ENCODE measurements at places on chromosomes 3 and 15. TPM values are rescaled to one million over a fixed set of nuclear protein-coding genes. Genes with fewer than 3 reads are reported as not detected.

DNA sequence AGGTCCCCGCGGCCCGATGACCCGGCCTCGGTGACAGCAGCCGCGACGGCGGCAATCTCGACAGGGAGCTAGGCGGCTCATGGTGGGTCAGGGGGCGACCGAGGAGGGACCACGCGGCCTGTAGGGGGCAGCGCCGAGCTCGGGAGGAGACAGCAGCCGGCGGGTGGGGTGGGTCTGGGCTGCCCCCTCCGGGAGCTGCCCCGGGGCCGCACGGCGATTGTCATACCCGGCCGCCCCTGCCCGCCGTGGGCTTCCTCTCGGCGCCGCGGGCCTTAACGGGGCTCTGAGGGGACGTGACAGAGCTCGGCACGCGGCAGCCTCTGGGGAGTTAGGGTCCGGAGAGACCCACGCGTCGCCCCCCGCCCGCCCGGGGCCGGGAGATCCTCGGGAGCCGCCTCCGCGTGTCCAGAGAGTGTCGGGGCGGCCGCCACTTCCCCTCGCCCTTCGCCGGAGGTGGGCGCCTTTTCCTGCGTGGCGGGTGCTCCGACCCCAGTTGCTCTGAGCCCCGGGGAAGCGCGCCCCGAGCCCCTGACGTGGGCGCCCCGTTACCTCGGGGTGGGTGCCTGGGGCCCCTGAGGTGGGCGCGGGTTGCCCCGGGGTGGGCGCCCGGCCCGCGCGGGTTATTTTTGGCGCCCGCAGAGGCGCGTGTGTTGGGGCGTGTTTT lies 539 bp upstream of the PLCL2 start:
- DNase-seq, result peak; percentile 62

GRCh38 chr3:195711813-195712534 lies 8.8 kb upstream of the MUC20 start:
- DNase-seq, result no peak

- no peak for DNase-seq
Observed at GRCh38 chr15:48693484-48693883, 48.0 kb upstream of the FBN1 start.

GRCh38 chr3:58419780-58420507 lies 13.7 kb downstream of the PDHB start:
- no peak for DNase-seq

DNA sequence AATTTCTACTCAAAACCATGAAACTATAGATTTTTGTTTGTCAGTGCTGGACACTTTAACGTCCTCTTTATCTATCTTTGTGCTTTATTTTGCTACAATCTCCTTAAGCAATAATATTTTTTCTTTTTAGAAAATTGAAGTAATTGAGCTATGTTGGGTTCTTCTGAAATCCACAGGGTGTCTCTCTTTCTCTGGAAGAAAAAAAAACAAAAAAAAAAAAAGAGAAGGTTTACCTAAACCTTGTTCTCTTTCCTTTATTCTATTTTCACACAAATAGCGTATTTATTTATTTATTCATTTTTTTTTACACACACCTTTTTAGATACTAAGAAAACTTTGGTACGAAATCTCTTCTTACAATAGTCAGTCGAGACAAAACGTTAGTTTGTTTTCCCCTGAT lies 601.0 kb downstream of the EDEM1 start:
- DNase-seq, result no peak

Gene CYP19A1
- 0.34 TPM for total RNA-seq

Gene TRH
- not detected for total RNA-seq

Gene GMNC
- total RNA-seq, result not detected

Gene SV2B
- total RNA-seq, result 2.3 TPM

Gene FURIN
- total RNA-seq, result 41.3 TPM

All from ureter (tissue), 1 donor.